SK-MEL-5 (cell line): ENCODE measurements at places on chromosomes 12 and 14. TPM values are rescaled to one million over a fixed set of nuclear protein-coding genes. Genes with fewer than 3 reads are reported as not detected.
A peak's percentile ranks its signal among the peaks of the same experiment; 100 is the strongest.

The OR6C2 gene
- not detected in 2 replicates for total RNA-seq

The SIX4 gene
- 3.9 and 4.7 TPM in 2 replicates for total RNA-seq

The NEMF gene
- total RNA-seq: 54.8 and 56.0 TPM in 2 replicates

The P2RX2 gene
- not detected in 2 replicates for total RNA-seq

The RERGL gene
- total RNA-seq: not detected in 2 replicates

The DHH gene
- total RNA-seq: 0.05 and 0.21 TPM in 2 replicates

The KLRG1 gene
- total RNA-seq: 5.1 and 5.8 TPM in 2 replicates

The FAM186B gene
- 0.75 and 0.95 TPM in 2 replicates for total RNA-seq

The GPR84 gene
- 0.11 TPM in 1 of 2 replicates, not detected in the other for total RNA-seq

The FAM181A gene
- not detected in 2 replicates for total RNA-seq

The RAD9B gene
- total RNA-seq: 0.45 and 0.61 TPM in 2 replicates

DNA sequence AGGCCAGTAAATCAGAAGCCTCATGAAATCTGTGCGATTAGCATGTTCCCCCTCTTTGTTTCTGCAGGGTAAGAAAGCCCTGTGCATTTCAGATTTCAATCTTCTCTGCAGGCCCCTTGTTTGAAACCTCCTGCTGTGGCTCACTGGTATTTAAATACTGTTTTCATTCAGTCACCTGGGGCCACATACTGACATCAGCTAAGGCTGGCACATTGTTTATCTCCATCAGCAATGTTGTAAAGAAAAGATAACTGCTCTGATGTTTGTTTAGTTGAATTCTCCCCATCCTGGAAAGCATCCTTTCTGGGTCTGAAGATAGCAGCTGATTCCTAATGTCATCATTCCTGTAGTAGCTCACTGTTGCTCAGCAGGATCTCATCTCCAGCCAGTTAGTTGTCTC is 554.9 kb downstream of the NRXN3 start:
- DNase-seq: no peak

DNA sequence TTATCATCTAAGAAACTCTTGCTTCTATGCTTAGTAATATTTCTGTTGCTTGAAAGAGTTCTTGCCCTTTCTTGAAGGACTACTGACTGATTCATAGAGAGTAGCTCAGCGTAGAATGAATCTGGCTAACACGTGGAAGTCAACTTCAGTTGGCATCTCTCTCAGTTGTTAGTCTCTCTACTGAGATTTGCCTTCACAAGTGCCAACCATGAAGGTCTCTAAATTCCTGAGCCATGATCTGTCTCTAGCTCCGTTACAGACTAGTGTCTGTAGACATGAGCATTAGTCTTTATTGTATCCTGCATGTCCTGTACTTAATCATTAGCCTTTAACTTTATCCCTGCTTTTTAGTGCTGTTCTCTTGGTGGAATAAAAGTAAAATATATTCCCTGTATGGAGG is 19.1 kb upstream of the ALX1 start:
- DNase-seq: no peak

DNA sequence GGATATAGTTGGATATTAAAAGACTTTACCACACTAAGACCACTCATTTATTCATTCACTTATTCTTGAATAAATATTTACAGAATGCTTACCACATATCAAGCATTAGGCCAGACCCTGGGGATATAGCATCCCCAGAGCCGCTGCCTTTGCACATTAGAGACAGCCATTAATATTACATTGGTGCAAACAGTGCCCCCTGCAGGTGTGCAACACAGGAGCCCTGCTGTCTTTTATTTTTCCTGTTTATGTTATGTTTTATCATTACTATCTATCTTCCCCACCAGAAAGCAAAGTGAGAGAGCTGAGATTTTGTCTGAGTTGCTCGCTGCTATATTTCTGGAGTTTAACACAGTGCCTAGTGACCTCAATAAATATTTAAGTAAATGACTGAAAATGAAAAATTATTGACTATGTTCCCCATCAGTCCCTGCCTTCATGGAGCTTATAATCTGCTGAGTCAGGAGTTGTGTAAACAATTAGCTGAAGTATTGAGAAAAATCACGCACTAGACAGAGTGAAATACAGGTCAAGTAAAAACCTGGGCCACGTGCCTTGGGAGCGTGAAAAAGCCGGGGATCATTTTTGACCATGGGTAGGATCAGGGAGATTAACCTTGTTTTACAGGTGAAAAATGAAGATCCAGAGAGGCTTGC is 301.6 kb downstream of the PCNX1 start:
- DNase-seq: no peak

DNA sequence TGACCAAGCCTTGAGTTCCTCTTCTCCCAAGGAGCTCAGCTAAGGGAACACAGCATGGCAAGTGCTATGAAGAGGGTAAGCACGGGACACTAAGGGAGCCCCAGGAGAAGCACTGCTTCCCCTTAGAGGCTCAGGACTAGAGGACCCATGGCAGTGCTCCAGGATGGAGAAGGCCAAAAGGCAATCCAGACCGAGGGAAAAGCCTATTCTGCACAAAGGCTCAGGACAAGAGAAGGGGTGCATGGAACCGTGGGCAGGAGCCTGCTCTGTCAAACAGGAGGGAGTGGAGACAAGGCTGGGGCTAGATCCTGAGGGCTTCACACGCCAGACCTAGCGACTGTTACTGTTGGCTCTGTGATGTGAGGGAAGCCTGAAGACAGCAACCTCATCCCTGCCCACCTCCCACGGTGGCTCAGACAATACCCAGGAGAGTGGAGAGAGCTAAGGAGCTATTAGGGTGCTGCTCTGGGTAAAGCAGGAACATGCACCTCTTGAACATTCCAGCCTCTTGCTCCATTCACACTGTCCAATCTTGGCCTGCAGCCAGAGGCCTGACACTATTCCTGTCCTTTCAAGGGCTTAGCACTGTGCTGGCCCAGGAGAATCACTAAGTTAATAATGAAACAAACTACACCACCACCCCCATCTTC is 24.2 kb downstream of the OTUB2 start:
- no peak for DNase-seq

GRCh38 chr12:53006810-53007309 is 604 bp downstream of the EIF4B start:
- DNase-seq: peak; percentile 89

DNA sequence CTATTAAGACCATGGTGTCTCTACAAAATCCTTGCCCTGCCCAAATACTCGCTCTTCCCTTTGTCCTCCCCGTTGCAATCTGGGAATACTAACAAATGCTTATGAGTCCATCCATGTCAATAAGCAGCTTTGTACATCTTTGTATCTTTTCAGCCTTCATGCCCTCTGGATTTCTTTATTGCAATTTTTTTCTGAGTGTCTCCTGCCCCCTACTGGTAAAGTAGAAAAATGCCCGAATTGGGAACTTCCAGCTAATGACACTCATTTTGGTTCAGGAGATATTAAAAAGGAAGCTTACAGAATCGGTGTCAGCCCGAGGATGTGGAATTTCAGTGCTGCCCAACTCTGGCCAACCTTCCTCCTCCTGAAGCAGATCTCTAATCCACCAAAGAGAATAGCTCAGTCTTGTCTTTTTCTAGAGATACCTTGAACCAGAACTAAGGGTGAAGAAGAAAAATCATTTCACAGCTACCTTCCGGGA is 46.0 kb downstream of the SH2B3 start:
- DNase-seq: peak; percentile 86

DNA sequence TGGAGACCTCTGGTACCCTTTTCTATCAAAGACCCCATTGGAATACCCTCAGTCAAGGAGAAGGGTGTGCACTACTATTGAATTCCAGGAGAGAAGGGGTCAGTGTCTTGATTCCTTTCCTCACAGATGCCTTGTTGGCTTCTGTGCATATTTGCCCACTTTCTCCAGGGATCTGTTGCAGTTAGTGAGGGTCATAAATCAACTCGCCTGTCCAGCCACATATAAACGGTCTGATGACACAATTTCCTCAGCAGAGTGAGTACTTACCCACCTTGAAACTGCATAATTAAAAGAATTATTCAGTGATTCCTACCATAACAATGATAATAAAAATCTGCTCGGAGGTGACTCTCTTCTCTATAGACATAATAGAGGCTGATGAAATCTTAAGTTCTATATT is 13.9 kb upstream of the DCD start:
- no peak for DNase-seq

GRCh38 chr12:113891167-113891692 is 74.9 kb downstream of the RBM19 start:
- no peak for DNase-seq

GRCh38 chr12:40336573-40337199 is 111.9 kb downstream of the LRRK2 start:
- peak; percentile 54 for DNase-seq

DNA sequence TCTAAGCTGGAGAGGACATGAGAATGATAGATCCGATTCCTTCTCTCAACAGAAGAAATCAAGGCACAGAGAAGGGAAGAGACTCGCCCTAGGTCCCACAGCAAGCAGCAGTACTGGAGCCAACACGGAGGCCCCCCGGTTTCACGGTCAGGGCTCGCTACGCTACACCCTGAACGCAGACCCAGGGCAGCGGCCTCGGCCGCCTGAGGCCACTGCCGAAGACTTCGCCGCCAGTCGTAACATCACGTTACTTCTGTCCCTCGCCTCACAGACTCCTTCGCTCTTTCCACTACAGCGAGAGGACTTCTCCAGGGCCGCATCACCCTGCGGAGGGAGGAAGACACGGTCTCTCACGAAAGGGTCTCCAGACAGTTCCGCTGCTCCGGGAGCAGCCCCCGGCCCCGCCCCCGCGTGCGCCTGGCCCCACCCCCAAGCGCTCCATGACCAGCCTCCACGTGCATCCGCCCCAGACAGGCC is 411 bp upstream of the DCAF4 start:
- DNase-seq: no peak

DNA sequence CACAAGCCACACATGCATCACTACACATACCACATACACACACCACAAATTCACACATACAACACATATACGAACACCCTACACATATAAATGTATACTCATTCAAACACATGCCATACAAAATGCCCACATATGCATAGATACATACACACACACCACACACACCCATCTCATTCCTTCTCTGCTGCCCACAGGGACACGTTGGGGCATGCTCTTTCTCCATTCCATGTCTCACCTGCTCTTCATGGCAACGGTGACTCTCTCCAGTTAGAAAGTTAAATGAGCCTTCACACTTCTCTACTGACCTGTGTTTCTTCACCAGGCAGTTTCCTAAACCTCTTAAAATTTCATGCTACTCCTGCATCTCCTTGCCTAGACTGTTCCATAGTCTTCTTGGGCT is 1194.8 kb downstream of the BCL11B start:
- DNase-seq: no peak
